ENCODE measurements at places on chromosomes 2 and 18. TPM values are rescaled to one million over a fixed set of nuclear protein-coding genes. Genes with fewer than 3 reads are reported as not detected.

The EFHD1 gene
- 19.8 TPM for total RNA-seq

The ARHGAP28 gene
- total RNA-seq = 43.6 TPM

The UGT1A8 gene
- not detected for total RNA-seq

DNA sequence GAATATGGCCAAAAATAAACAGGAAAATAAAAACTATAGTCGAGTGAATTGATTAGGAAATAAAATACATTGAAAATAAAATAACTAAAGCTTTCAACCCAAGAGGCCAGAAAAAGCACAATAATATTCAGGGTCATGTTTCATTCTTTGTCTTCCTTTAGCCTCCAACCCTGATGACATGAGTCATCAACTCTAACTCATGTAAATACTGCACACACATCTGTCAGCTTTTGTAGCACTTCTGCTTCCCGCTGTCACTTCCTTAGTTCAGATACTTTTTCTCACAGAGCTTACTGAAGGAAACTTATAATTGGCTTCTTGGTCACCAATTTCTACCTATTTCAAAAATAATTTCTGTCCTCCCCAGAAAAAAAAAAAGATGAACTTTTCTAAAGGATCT lies 112.8 kb downstream of the UPP2 start:
- H3K27ac ChIP-seq = peak overlapping the region; percentile 77
- peaks cover 21% of the 10 kb centered on the region for H3K4me1 ChIP-seq
- no peaks in the 10 kb centered on the region for H3K36me3 ChIP-seq
- no peak overlapping the region for H3K4me3 ChIP-seq
- no peaks in the 10 kb centered on the region for H3K27me3 ChIP-seq

GRCh38 chr2:97760480-97761049 lies 47.2 kb downstream of the ZAP70 start:
- H3K36me3 ChIP-seq = peaks cover 96% of the 10 kb centered on the region
- H3K27ac ChIP-seq = peak overlapping the region; percentile 49
- no peak for DNase-seq
- peaks cover 10% of the 10 kb centered on the region for H3K4me1 ChIP-seq
- H3K27me3 ChIP-seq = no peaks in the 10 kb centered on the region

The SGPP2 gene
- total RNA-seq = 1.8 TPM

The SKOR2 gene
- total RNA-seq = not detected

The ARHGAP15 gene
- 177 TPM for total RNA-seq

- H3K27ac ChIP-seq = no peak overlapping the region
- H3K4me1 ChIP-seq = no peaks in the 10 kb centered on the region
- H3K4me3 ChIP-seq = no peak overlapping the region
Observed at GRCh38 chr2:98869870-98870269, 66.2 kb downstream of the CRACDL start.

DNA sequence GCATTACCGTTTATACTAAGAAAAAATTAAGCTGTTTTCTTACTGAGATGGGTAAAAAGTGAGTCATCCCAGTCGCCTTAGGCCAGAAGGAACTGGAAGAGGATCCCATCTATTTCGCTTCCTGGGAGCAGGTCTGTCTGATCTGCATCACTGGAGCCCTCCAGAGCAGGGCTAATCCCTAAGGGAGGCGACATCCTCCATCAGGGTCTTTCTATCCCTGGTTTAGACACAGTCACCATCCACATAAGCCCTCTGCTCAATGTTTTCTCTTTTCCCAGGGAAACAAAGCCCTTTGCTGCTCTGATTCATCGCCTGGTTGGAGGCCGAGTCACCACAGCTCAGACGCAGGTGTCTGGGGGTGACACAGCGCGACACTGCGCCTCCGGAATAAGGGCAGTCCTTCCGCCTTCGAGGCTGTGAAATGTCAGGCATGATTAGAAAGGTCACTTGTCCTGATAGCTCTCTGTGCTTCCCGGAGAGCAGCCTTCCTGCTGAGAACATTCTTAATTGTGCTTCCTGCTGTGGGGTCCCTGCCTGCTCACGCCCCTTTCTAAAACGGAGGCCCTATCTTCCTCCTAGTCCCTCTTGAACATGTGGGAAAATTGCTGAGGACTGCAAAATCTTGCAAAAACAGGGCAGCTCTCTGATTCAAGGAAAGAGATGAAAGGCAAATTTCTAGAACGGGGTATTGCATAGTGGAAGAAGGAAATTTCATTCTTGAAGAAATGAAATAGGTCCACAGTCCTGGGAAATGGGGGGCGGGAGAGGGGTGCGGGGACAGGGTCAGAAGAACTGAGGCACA lies 56.3 kb downstream of the MARCHF4 start:
- DNase-seq = no peak
- H3K36me3 ChIP-seq = no peaks in the 10 kb centered on the region
- H3K4me3 ChIP-seq = no peak overlapping the region

DNA sequence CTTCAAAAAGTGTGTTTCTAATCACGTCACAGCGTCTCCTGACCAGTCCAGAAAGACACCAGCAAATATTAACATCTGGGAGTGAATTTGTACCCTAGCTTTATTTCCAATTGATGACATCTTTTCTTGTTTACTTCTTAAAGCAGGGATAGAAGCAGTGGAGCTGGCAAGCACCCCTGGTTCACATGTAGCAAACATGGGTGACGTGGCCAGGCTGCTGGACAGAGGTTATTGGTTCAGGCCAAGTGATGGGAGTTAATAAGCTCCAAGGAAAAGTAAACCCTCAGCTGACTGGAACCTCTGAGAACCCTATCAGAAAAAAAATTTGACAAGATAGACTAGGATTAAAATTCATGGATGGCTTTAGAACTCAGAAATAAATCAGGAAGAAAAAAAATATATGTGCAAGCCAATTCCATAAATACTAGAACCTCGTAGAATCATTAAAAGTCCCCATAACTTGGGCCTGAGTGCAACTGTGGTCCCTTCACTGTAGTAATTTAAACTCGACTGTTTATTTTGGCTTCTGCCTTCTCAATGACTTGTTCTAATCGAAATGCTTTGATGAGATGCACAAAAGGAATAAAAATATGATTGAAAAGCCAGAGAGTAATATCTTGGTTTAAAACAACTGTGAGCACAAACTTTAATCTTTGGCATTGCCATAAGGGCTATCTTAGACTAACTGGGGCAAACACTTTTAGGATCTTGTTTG lies 121.5 kb upstream of the CTAGE1 start:
- no peak overlapping the region for H3K27ac ChIP-seq
- H3K36me3 ChIP-seq = no peaks in the 10 kb centered on the region
- no peak for DNase-seq

DNA sequence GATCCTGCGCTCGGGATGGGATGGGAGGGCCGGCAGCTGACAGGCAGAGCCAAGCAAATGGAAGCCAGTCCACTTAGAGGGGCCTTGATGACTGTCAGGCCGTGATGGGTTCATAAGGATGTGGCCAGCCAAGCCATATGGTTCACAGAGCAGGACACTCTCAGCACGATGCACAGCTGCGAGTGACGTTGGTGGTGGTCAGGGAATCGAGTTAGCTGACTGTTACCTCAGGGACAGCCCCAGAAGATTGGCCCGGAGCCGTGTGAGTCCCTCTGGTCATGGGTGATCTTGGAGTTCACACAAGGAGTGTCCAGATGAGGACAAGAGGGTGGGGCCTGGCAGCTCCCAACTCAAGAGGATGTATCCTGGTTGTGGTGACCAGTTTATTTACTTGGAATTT lies 70.2 kb downstream of the TPGS2 start:
- H3K27ac ChIP-seq = no peak overlapping the region
- H3K4me1 ChIP-seq = no peaks in the 10 kb centered on the region
- DNase-seq = no peak
- H3K36me3 ChIP-seq = no peaks in the 10 kb centered on the region
- no peak overlapping the region for H3K4me3 ChIP-seq
- H3K27me3 ChIP-seq = no peaks in the 10 kb centered on the region

The FKBP1B gene
- total RNA-seq = 3.8 TPM

- no peak overlapping the region for H3K27ac ChIP-seq
- H3K36me3 ChIP-seq = no peaks in the 10 kb centered on the region
- no peak for DNase-seq
- no peaks in the 10 kb centered on the region for H3K27me3 ChIP-seq
Observed at GRCh38 chr18:56672391-56672790, 21.2 kb downstream of the WDR7 start.

The TNFRSF11A gene
- total RNA-seq = 11.8 TPM

DNA sequence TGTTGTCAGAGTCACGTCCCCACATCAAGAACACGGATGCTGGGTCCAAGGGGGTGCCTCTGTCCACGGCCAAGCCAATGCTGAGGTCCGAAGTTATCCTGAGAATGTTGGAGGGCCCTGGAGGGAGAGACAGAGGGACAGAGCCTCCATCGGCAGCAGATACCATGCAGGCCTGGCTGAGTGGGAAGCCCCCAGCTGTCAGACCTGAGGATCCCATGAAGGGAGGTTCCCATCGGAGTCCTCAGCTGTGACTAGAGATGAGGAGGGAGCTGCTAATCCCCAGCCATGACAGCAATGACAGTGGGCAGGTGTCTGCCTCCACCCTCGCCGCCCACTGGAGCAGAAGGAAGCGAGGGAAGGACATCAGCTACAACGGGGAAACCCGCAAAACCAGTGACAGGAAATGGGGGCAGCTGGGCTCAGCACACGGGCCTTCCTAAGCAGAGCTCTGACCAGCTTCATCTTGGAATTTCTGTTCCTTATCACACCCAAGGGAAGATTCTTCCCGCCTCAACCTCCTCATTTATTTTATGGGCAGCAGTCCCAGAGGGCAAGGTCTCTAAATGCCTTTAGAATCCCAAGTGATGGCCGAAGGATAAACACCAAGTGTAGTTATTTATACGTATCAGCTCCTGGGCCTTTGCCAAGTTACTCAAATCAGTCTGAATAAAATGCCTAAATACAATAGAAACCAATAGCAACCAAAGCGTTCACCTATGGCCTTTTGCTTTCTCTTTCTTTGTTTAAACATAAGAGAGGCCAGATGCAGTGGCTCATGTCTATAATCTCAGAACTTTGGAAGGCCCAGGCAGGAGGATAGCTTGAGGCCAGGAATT lies 32.2 kb downstream of the FAM178B start:
- peak; percentile 75 for DNase-seq
- H3K27me3 ChIP-seq = no peaks in the 10 kb centered on the region
- no peak overlapping the region for H3K4me3 ChIP-seq

The IL1R2 gene
- total RNA-seq = 121 TPM

GRCh38 chr2:169933124-169933711 lies 106.0 kb downstream of the UBR3 start:
- no peak for DNase-seq
- H3K36me3 ChIP-seq = no peaks in the 10 kb centered on the region
- no peak overlapping the region for H3K4me3 ChIP-seq

GRCh38 chr2:4247791-4248190 lies 544.4 kb downstream of the DCDC2C start:
- H3K4me1 ChIP-seq = no peaks in the 10 kb centered on the region
- H3K36me3 ChIP-seq = no peaks in the 10 kb centered on the region
- no peak overlapping the region for H3K27ac ChIP-seq
- DNase-seq = no peak
- no peaks in the 10 kb centered on the region for H3K27me3 ChIP-seq
- H3K4me3 ChIP-seq = no peak overlapping the region

DNA sequence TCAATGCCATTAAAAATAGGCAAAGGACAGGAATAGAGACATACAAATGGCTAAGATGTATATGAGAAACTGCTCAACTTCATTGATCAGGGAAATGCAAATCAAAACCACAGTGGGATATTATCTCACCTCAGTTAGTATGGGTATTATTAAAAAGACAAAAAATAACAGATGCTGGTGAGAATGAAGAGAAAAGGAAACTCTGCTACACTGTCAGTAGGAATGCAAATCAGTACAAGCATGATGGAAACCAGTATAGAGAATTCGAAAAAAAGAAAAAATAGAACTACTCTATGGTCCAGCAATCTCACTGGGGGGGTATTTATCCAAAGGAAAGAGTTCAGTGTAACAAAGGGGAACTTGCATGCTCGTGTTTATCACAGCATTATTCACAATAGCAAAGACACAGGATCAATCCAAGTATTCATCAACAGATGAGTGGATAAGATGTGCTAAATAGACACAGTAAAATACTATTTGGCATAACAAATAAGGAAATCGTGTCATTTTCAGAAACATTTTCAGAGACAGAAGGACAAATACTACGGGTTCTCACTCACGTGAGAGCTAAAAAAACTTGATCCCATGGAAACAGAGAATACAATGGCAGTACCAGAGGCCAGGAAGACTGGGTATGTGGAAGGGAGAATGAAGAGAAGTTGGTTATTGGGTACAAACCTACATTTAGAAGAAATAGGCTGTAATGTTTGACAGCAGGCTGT lies 60.6 kb downstream of the CCDC74A start:
- H3K27me3 ChIP-seq = no peaks in the 10 kb centered on the region
- H3K4me3 ChIP-seq = no peak overlapping the region
- no peaks in the 10 kb centered on the region for H3K36me3 ChIP-seq
- H3K4me1 ChIP-seq = peaks cover 7% of the 10 kb centered on the region

- no peaks in the 10 kb centered on the region for H3K4me1 ChIP-seq
- no peak overlapping the region for H3K27ac ChIP-seq
- H3K4me3 ChIP-seq = no peak overlapping the region
- no peak for DNase-seq
- H3K36me3 ChIP-seq = no peaks in the 10 kb centered on the region
Observed at GRCh38 chr2:233679196-233679595, 2.5 kb upstream of the UGT1A7 start.
